ENCODE measurements at places on chromosomes 4 and X.

DNA sequence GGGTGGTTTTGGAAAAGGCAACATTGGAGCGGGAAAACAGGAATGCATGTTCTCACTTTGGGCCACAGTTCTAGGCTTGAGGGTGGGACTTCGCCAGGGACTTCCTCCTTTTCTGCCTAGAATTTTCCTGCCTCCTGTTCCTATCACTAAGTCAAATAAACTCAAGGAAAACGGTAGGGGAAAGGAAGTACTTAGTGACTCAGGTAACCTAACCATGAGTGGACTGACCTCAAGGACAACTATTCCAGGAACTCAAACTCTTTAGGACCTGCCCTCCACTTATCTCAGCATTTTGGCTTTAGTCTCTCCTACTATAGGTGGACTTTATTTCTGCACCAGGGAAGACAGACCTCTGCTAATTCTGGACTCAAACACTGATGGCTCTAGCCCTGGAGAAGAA is 281.7 kb downstream of the ZNF674 start:
- no peak for DNase-seq

GRCh38 chr4:87012265-87012953 is 77.6 kb downstream of the AFF1 start:
- no peak for DNase-seq

DNA sequence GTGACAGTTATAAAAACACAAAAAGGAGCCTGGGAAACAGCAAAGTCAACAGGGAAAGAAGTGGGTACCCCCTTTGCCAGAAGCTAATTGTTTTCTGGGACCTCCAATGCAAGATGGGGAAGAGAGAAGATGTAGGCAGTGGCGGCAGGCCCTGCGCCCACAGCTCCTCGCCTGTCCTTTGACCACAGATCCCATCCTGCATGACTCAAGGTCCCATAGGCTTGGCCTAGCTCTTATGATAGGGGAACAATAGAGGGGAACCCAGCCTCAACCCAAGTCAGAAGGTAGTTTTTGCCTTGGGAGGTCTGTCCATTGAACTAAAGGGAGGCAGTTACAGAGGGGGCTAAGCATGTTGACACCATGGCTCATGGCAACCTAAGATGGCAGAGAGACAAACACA is 14.2 kb downstream of the ZMYM3 start:
- no peak for DNase-seq

GRCh38 chr4:107133965-107134653 is 98.0 kb upstream of the DKK2 start:
- no peak for DNase-seq

GRCh38 chr4:100189820-100190642 is at the start of gene DDIT4L:
TSS of gene DDIT4L (minus strand) at chr4:100190468. CDS start at chr4:100189983, 485 bp downstream.
- no peak for DNase-seq

GRCh38 chr4:7486101-7486500 is 51.4 kb upstream of the PSAPL1 start:
- DNase-seq, result no peak

- no peak for DNase-seq
Observed at GRCh38 chr4:180635281-180635680, 1607.9 kb upstream of the TENM3 start.

DNA sequence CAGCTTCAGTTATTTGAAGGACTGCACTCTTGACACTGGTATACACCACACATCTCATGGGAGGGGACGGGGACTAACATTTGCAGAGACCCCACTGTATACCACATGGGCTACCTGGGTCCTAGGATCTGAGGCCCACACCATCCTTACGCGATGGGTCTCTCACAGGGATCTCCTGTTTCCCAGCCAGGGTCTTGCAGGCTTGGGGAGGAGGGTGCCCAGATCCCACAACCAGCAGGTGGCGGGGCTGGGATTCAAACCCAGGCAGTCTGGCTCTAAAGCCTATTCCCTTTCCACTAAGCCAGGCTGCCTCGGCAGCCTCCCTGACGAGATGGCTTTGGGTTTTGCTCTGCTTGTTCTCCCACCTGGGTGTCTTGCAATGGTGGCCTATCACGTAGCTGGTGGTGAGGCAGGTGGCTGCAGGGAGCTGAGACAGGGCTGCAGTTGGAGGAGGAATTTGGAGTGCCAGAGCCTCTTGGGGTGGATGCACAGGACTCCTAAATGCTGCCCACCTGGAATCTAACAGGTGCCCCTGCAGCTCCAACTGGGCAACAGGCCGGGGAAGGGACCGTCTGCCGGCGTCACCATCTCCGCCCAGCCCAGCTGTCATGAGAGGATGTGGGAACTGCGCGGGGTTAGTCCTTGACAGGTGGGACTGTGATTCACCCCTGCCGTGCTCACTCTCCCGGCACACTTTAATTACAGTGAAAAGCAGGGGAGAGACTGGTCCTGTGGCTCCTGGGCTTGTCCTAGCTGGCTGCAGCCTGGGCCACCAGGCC is 110.7 kb downstream of the PSAPL1 start:
- DNase-seq, result peak; percentile 68

GRCh38 chrX:347351-348117 is 28.9 kb upstream of the GTPBP6 start:
- DNase-seq, result no peak

GRCh38 chrX:22987452-22987851 is 12.3 kb upstream of the DDX53 start:
- no peak for DNase-seq

GRCh38 chr4:102500352-102500695 is 835 bp upstream of the NFKB1 start:
- no peak for DNase-seq

GRCh38 chrX:120769576-120770341 is 105.9 kb downstream of the CT47B1 start:
- no peak for DNase-seq

- DNase-seq, result no peak
Observed at GRCh38 chr4:113449410-113449974, 312.0 kb downstream of the CAMK2D start.

DNA sequence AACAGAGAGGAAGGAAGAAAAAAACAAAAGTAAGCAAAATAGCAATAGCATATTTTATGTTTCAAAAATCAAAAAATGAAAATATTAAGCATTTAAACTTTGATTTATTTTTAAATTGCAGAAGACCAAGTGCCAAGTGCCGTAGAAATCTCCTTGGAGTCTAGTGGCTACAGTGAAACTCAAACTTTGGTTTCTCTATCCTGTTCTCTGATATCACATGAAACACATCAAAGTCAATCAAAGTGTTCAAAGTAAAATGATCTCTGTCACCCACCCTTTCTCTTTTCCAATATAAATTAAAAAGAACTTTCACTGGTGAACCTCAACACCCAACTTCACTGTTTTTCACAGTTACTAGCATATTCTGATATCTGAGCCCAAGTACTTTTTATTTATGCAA is 81.1 kb downstream of the HADH start:
- DNase-seq, result no peak

- DNase-seq, result no peak
Observed at GRCh38 chr4:15370296-15370695, 57.5 kb upstream of the C1QTNF7 start.

DNA sequence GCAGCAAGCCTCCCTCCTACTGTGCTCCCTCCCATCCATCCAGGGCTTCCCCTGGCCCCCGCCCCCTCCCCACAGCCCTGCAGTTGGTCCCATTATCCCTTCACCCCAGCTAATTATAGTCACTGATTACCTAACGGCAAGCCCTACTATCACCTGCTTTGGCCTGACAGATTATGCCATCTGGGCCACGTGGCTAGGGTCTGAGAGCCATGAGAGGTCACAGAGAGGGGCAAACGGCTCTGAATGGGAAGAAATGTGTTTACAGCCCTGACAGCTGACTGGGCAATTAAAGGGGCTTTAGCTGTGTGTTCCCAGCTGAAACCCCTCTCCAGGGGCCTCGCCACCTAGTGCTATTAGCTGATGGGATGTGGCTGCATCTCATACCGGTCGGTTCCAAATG is 134.4 kb upstream of the CPEB2 start:
- no peak for DNase-seq

DNA sequence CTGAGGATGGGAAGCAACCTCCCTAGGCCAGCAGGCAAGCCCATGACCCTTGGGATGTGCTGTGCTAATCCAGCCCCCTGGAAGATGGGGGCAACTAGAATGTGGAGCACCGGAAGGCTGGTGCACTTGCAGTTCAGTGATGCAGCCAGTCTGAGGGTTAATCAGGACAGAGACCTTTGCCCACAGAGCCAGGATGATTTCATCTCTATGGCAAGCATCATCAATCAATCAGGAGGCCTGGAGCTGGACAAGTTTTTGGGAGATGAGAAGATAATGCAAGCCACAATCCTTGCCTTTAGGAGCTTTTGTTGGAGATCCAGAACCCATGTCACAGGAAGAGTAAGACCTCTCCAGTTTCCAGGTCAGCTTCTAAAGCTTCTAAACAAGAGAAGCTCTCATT is 15.4 kb upstream of the MSN start:
- no peak for DNase-seq

Measured in NCI-H2107 (cell line).